ENCODE measurements at places on chromosomes 6 and 20.

DNA sequence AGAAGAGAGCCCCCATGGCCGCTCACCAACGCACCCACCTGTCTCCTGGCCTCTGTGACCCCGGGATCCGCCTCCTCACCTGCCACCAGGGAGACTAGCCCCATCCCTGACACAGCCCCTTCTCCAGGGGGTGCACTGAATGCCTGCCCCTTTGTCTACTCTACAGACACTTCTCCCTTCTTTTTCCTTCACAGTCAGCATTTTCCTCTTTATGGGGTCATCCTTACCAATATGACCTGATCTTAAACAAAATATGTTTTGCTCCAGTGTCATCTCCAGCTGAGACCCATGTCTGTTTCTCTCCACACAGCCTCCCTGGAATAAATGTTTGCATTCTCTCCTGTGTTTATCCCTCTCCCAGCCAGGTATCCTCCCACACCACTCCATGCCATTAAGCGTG is 14.6 kb upstream of the CCR6 start:
- no peak for DNase-seq

DNA sequence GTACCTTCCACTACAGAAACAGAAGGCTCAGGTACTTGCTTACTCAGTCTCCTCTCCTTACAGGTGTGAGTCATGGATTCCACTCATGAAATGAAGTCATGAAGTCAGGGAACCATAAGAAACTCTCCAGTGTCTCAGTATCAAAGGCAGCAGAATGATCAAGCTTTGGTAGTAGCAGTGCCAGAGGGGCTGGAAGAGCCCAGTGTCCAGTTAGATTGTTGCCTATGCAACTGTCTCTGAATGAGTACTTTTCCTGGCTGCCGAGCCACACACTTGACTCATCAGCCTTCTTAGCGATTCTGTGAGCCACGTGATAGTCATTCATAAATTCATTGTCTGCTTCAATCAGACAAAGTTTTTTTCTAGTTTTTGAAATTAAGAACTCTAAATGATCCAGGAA is 52.2 kb upstream of the DTNBP1 start:
- DNase-seq, result no peak

GRCh38 chr6:108009894-108010293 is 51.9 kb upstream of the SEC63 start:
- no peak for DNase-seq

- DNase-seq, result no peak
Observed at GRCh38 chr6:111720931-111721496, 115.3 kb upstream of the TRAF3IP2 start.

GRCh38 chr6:84052204-84052882 is 18.8 kb downstream of the MRAP2 start:
- no peak for DNase-seq

DNA sequence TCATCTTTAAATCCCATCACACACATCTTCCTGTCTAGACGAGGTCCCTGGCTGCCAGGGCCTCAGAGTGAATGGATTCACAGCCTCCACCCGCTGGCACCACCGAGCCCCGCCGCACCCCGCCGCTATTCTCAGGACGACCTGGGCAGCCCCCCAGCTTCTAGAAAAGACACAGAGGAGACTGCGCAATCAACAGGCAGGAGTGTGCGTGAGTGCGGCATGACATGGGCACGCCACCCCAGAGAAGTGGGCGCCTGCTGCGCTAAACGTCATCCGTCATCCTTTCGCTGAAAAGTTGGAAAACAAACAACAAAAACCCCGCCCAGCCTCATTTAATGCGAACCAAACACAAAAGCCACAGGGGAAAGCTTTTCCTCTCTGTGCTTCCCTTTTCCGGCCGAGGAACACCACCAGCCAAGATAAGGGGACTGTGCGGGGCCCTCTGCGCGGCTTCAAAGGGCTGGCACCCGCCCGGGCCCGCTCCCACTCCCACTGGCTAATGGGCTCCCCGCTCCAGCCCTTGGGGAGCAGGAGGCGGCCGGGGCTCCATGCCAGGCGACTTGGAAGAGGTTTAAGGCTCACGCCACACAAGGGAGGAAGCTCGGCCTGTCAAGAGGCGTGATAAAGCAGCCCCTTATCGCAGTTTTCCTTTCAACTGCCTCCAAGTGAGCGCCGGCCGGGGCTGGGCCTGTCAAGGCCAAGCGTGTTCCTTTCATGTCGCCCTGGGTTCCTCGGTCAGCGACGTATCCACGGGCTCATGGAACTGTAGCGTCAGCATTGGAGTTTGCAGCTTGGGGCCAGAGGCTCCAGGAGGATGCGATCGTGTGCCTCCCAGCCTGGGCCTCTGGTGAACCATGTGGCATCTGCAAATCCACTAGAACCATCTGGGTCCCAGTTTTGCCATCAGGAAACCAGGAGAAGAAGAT is 50.1 kb downstream of the NFATC2 start:
- DNase-seq, result no peak

DNA sequence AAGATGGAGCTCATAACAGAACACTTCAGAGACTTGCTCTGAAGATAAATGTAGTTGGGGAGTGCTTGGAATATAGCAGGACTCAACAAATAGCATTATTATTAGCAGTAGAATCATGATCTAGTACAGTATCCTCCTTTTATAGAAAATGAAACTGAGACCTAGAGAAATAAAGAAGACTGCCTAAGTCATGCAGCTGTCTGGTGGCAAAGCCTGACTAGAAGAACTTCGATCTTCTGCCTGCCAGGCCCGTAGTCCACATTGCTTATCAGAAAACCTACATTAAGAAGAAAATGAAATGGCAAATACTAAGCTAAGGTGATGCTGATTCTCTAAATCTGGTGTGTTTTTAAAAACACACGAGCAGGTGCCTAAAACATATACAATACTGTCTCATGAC is 46.4 kb upstream of the DST start:
- DNase-seq, result no peak

GRCh38 chr6:100809346-100809745 is 71.8 kb downstream of the ASCC3 start:
- no peak for DNase-seq

DNA sequence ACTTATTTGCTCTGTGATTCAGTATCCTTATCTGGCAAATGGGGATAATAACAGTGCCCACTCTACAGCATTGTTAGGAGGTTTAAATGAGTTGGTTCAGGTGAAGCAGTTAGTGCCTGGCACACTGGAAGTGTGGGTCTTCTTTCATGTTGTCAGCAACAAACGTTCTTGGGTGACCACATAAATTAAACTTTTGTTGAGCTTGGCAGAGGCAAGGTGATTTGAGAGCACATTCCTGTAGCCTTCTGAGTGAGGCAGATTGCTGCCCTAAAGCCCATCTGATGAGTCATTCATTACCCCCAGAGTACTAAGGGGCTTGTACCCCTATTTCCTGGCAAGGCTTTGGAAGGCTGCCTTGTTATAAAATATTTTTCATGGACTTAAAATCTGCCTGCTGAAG is 25.8 kb downstream of the SEC23B start:
- DNase-seq, result no peak

DNA sequence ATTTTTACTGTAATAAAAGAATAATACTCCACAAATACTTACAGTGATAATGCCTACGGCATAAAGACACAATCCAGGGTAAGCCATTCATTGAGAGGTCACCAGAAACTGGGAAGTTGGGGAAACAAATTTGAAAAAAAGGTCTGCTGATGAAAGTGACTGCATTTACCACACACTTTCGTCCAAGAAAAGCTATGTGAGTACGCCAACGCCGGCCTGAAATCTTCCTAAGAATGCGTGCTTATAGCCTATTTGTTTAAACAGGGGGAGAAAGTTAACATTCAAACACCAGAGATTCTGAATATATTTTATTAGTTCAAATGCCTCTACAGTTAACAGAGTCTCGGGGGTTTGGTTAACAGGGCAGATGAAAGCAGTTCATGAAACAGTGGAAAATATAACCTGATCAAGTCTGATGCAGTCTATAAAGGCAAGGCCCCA is 657 bp upstream of the LTV1 start:
- no peak for DNase-seq

GRCh38 chr20:35563834-35564233 is 22.0 kb downstream of the ERGIC3 start:
- DNase-seq, result no peak

GRCh38 chr6:1641343-1641885 is 31.7 kb downstream of the FOXC1 start:
- no peak for DNase-seq

- DNase-seq, result no peak
Observed at GRCh38 chr6:159801935-159802334, 1.9 kb downstream of the PNLDC1 start.

- no peak for DNase-seq
Observed at GRCh38 chr20:10634683-10635411, 39.0 kb downstream of the JAG1 start.

DNA sequence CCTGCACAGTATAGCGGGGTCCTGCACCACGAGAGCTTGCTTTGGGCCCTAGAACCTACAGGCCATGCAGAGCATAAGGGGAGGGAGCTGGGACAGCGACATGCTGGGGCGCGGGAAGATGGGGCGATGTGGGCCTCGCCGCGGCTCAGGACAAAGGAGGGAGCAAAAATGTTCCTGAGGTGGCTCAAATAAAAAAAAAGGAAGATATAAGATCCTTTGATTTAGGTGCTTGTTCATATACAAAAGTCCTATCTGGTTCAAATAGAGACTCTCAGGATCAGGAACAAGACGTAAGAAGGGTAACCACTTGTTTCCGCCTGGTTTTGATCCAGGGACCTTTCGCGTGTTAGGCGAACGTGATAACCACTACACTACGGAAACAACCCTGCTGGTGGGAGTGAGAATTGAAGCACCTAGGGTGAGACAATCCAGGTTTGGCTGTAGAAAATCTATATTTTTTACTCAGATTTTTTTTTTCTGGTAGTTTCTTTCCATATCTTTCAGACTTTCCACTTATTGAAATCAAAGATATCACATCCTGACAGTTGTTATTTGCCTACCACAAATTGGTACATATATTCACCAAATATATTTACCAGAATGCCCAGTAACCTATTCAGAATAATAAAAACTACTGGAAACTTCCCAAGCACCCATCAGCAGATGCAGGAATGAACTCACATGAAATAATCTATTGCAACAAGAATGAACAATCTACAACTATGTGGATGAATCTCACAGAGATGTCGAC is 177.9 kb upstream of the ZNF184 start:
- DNase-seq, result no peak

- no peak for DNase-seq
Observed at GRCh38 chr6:161736781-161737292, 463.0 kb upstream of the AGPAT4 start.

DNA sequence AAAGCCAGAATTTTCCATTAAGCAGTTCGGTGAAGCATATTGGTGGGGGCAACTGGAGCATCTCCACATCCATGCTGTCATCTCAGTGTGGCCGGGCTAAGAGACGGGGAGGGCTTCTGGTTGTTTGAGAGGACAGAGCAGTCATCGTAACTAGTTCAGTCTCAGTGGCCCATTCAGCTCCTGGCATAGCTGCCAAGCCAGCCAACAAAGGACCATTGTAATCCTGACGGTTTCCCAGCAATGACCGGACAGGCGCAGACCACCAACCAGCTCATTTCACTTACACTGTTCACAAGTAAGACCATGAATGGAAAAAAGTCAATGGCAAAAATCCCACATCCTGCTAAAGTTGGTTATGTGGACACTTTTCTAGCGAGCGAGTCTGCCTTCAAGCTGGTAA is 14.9 kb upstream of the HDDC2 start:
- no peak for DNase-seq

DNA sequence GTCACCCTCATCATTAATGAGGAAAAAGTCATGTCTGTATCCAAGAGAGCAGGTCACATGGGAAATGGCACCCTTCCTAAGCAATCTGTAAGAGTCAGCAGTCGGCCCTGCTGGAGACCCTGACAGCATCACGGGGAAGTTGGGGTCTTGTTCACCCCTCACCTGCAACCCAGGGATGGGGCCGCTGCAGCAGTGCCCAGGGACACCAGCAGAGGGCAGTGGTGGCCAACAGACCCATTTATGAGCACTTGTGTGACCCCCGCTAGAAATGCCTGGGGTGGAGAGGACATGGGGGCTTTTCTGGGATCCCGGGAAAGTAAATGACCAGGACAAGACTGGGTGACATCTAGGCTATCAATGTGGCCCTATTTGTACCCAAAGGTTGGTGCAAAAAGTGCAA is 35.9 kb downstream of the ANKRD60 start:
- no peak for DNase-seq

DNA sequence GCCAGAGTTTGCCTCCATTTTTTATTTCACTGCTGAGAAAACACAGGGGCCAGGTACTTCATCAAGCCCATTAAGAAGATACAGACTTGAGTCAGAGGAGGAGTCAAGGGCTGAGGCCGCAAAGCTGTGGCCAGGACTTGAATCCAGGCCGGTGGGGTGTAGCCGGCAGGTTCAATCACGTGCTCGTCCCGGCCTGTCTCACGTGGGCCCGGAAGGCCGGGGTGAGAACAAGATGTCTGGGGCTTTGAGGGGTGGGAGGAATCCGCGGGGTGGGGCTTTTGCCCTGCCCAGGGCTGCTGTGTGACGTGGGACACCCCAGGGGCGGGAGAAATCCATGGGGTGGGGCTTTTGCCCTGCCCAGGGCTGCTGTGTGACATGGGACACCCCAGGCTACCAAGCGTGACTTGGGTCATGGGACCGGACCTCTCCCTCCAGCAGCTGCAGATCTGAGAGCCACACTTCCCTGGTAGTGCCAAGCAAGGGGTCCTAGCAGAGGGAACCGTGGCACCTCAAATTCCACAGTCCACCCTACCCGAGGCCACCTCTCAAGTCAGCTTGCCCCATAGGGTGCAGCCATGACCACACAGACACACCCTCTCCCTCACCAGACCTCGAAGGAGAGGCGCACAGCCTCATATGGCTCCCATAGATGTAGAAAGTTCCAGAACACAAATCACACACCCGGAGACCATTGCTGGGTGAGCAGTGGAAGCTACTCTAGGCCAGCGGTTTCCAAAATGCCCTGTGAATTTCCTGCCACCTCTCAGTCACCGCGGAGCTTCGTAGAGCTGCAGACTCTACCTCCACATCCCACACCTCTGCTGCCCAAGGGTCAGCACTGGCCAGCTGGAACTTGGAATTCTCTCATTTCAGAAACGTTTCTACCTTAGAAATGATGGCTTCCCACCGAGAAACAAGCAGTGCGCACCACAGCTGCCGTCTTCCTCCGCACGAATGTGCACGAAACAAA is 156.1 kb downstream of the DLL1 start:
- no peak for DNase-seq

All from esophagus squamous epithelium (tissue), 5 donors.